Motor neuron (in vitro differentiated cells): ENCODE measurements at places on chromosomes 11 and 22.
A peak's percentile ranks its signal among the peaks of the same experiment; 100 is the strongest.

- ATAC-seq: no peak
These were observed 353.7 kb downstream of the INSC start for GRCh38 chr11:15468466-15468865.

DNA sequence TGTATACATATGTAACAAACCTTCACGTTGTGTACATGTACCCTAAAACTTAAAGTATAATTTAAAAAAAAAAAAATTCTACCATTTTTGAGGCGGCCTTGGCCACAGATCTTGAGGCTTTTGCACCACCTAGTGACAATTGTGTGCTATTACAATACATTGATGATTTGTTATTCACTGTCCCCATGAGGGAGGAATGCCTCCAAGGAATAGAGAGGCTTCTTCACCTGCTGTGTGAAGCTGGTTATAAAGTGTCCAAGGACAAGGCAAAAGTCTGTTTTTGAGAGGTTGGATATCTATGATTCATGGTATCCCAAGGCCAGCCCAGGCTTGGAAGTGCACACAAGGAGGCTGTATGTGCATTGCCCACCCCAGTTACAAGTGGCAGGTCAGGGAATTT, 30.7 kb downstream of the SLC22A25 start:
- ATAC-seq: peak; percentile 16

DNA sequence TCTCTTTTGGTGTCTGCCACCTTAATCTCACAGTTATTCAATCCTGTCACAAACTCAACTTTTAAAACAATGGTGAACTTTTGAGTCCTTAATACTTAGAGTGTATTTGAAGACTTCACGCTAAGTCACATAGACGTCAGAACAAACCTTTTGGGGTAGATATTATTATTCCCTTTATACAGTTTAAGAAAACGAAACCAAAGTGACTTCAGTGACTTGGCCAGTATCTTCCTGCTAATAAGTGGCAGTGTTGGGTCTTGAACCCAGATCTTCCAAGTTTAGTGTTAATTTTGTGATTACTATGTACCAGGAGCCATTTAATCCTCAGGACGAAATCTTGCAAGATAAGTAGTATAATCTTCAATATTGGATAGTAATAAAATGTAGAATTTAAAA, 691 bp downstream of the CEP295 start:
- no peak for ATAC-seq

- no peak for ATAC-seq
These were observed 3.0 kb downstream of the MN1 start for GRCh38 chr22:27798511-27799014.

- ATAC-seq: peak; percentile 65
These were observed 15.4 kb downstream of the ARFGAP2 start for GRCh38 chr11:47161134-47161854.

DNA sequence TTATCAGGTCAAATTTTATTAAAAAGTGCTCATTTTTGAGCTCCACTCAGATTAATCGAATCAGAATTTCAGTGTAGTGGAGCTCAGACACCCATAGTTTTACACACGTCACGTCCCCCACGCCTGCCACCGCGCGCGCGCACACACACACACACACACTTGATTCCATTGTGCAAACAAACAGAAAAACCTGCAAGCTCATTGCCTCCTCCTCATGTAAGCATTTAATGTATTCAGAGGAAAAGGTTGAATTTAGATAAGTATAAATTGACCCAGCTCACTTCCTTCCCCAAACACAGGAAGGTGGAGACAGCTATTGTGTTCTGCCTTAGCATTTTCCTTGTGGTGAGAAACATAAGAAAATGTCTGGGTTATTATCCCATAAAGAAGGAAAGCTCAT, 336.7 kb downstream of the LUZP2 start:
- ATAC-seq: no peak

DNA sequence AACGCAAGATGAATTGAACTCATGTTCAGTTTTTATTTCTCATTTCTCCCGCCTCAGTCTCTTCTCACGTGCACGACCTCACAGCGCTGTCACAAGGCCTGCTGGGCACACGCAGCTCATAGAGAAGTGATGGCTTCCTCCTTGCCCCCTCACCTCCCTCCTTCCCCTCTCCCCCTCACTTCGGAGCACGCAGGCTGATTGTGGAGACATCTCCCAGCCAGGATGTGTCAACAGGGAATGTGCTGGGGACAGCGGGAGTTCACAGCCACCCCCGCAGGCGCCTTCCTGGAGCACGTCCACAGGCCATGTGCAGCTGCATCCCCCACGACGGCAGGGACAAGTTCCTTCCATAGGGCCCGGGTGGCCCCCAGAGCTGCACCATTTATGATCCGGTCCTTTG, 29.1 kb upstream of the KRTAP5-6 start:
- ATAC-seq: no peak

- peak; percentile 70 for ATAC-seq
These were observed 35.1 kb upstream of the SUSD2 start for GRCh38 chr22:24146194-24146616.

GRCh38 chr11:108916290-108916689, 251.4 kb downstream of the DDX10 start:
- ATAC-seq: no peak

DNA sequence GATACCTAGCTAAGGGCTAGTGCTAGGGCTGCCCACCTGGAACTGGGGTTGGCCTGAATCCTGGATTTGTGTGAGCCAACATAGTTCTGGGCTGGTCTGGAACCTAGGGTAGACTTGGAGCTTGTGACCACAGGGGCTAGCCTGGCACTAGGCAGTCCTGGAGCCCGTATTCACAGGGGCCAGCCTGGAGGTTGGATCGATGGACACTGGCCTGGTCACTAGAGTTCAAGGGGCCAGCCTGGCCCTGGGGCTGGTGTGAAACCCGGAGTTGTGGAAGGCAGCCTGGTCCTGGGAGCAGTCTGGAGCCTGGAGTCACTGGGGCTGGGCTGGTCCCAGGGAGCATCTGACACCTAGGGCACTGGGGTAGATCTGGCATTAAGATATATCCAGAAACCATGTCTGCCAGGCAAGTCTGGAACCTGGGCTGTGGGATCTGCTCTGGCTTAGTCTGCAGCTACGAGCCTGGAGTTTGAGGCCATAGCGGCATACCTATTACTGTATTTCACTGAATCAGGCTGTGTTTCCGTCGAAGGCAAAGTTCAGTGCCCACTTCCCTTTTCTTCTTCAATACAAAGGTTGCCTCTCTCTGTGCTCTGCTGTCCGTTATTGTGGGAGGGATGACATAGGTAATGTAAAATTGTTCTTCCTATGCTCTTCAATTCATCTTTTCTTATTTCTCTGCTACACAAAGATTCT, 9.1 kb upstream of the GLYATL1B start:
- ATAC-seq: no peak

DNA sequence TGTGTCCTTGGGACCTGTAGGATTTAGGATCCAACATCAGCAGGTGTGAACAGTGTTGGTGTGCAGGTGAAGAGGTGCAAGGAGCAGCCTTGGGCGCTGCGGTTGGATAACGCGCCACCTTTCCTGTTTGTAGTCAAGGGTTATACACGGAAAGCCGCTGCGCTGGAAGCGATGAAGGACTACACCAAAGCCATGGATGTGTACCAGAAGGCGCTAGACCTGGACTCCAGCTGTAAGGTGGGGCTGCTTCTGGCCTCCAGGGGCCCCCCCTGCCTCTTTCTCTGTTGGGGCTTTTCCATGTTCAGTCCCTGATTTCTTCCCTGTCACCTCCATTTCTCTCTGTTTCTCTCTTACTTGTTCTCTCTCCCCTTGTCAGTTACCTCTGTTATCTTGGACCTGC, 3.5 kb upstream of the FERMT3 start:
- no peak for ATAC-seq

DNA sequence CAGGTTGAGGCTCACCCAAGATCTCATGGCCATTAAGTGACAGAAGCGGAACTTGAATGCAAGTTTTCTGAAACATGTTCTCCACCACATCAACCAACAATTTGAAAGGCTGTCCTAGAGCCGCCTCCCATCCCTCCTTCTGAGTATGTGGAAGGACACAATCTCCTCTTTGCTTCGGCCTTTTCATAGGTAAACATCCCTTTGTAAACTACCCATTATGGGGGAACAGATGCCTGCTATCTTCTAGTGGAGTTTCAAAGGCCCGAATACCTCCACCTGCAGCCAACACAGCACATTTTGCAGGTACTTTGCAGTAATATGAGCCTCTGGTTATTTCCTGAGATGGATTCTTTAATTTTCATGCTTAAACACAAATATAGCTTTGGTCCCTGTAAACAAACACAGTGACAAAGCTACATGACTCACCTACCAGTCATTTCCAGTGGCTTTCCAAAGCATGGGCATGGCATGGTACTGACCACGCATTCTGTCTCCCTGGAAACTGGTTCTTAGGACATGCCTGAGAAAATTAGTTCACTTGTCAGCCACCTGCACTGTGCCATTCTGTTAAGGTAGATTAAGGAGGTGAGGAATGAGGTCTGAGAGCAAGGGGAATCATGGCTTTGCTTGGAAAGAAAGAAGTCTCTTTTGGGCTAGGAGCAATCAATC, 60.2 kb downstream of the EHF start:
- peak; percentile 40 for ATAC-seq

- ATAC-seq: no peak
These were observed 19.8 kb upstream of the PPP2R1B start for GRCh38 chr11:111785886-111786412.

DNA sequence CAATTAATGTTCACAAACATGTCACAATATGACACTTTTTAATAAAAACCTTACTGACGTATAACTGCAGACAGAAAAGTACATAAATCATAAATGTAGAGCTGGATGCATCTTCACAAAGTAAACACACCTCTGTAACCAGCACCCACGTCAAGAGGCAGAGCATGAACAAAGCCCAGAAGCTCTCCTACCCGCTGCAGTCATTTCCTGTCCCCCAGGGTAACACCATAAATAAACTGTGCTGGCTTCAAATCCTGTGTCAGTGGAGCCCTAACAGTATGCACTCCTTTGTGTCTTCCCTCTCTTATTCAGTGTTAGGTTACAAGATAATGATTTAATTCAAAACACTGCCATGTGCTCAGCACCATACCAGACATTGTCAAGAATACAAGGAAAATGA, 5.7 kb downstream of the SYT13 start:
- peak; percentile 18 for ATAC-seq

DNA sequence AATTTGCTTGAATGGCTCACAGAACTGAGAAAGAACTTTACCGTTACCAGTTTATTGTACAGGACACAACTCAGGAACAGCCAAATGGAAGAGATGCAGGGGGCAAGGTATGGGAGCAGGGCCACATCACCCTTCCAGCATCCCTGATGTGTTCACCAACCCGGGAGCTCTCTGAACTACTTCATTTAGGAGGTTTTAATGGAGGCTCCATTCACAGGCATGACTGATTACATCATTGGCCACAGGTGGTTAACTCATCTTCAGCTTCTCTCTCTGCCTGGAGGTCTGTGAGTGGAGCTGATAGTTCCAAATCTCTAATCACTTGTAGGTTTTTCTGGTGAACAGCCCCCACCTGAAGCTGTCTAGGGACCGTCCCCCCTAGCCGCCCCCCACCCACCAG, 83.5 kb downstream of the SLC36A4 start:
- no peak for ATAC-seq

DNA sequence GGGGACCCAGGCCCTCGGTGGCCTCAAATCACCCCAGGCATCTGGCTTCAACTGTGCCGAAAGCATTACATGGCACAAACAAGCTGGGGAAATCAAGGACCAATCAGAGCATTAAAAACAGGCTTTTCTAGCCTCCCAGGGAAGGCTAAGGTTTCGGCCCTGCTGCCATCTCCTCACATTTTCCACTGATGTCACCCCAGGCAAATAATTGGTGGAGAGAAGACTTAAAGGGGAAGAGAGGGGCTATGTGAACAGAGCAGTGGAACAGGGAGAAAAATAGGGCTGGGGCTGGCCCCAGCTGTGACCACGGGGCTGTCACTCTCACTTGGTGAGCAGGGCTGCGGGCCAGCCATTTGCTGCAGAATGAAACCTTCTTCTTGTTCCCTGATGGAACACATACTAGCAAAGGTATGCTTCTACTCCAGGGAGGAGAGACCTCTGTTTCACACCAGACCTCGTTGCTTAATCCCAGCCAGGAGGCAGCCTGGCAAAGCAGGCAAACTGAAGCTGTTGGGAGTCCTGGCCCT, 581.3 kb downstream of the SOX6 start:
- no peak for ATAC-seq

DNA sequence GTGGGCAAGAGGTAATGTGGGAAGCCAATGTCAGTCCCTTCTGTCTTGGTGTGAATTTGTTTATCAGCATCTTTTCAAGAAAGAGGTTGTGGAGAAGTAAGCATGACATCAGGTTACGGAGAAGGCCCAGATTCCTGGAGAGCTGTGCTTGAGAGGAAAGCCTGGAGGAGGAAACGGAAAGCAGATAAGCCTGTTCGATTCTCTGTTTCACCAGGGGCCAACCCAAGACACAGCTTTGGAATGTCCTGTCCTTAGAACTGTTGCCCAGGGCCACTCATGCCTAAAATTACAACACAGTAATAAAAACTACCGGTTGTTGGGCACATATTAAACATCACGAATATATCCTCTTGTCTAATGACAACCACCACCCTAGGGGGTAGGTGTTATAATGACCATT, 148.5 kb downstream of the NAV2 start:
- ATAC-seq: no peak

DNA sequence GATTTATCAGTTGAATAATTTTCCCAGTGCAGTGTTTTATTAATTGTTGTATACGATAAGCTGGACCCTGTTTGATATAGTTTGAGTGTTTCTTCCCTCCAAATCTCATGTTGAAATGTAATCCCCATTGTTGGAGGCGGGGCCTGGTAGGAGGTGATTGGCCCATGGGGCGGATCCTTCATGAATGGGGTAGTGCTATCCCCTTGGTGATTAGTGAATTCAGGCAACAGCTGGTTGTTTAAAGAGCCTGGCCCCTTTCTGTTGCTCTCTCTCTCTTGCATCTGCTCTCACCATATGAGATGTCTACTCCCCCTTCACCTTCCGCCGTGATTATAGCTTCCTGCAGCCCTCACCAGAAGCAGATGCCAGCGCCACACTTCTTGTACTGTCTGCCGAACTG, 1.5 kb downstream of the OR5A1 start:
- ATAC-seq: no peak

DNA sequence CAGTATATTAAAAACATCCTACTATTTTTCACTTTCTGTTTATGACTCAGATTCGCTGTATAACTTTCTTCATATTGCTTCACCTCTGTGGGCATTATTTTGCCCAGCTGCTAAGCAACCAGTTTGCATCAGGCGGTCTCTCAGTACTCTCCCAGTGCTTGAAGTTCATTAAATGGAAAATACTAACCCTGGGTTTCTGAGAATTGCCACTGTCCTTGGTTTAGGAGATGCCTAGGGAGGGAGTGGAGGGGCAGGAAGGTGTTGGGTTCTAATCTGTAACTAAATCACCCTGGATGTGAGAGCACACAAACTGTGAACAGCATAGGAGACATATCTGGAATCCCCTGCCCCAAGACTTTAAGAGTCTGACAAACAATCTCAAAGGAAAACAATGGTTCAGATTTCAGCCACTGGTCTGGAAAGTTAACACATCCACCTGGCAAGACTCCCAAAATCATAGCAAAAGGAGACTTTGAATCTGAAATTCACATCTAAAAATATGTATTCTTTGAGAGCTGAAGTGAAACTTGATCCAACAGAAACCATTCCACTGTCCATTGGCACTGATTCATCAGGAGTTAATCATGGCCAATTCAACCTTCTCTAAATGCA, 540.0 kb downstream of the SOX6 start:
- ATAC-seq: no peak

GRCh38 chr11:35142481-35143075, 3.6 kb downstream of the CD44 start:
- no peak for ATAC-seq
